Activated CD8-positive, alpha-beta T cell treated with anti-CD3 and anti-CD28 coated beads, Interleukin-2, amount 10 ng/mL, durations not matched to agents 7 days and 5 days (primary cell): ENCODE measurements at places on chromosomes 16 and 17.

- no peak overlapping the region for H3K4me3 ChIP-seq
- H3K27ac ChIP-seq: no peak overlapping the region
- DNase-seq: no peak
- peaks cover 31% of the 10 kb centered on the region for H3K27me3 ChIP-seq
- H3K4me1 ChIP-seq: no peaks in the 10 kb centered on the region
Observed at GRCh38 chr17:62715882-62716390, 88.5 kb downstream of the MRC2 start.

DNA sequence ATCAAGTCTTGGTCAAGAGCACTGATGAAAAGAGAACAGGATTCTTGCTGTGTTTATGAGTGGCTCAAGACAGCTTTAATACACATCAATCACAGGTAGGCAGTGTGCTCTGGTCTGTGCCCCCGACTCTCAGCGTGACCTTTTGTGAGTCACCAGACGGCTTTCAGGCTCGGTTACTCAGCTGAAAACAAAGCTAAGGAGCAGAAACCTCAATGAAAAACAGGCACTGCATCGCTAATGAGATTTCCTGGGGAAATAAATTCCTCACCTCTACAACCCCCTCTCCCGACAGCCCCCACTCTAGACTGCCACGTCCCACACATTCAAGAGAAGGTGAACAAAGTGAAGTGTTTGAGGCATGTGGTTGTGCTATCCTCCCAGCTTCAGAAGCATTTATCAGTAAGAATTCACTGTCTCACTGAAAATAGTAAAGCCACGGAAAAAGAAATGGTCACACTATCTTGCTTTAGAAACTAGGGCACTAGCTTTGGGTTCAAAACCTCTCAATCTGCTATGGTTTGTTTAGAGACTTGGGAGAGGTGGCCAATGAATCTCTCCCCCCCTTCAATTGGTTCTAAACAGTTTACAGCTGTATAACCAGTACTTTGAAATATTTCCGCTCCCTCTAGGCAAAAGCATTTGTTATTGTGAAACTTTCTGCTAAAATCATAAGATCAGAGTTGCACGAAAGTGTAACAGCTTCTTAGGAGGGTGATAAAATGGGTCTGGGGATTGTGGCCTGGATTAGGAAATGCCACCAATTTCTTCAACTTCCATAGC lies 199.5 kb upstream of the PMFBP1 start:
- no peak for DNase-seq
- no peak overlapping the region for H3K27ac ChIP-seq
- H3K36me3 ChIP-seq: peaks cover 2% of the 10 kb centered on the region
- H3K4me1 ChIP-seq: no peaks in the 10 kb centered on the region
- no peak overlapping the region for H3K4me3 ChIP-seq

DNA sequence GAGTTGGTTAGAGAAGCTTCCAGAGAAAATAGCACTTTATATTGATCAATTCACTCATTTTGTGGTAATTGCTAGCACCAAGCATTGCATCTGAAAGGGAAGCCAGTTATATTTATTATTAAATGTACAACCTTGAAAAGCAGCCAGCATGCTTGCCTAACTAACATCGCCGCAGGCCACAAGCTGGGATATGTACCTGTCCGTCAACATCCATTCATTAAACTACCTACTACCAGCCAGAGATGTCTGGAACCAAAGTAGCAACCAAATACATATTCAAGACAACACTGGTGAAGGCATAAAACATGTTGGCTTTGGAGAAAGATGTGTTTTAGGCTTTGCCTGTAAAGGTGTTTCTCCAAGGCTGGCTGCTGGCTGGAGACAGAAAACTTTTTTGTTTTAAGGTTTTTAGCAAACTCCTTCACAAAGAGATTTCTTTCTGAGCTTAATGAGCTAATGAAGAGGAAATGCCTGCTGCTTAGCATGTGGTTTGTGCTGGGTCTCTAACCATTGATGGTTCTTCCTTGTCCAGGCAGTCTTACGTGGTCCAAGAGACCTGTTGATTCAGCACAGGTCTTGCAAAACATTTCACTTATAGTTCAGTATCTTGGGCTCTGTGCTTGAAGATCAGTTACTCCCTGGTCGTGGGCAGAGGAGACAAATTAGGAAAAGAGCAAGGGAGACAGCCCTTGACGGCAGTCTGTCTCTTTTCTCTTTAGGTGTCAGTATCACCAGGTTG lies 3.1 kb downstream of the ITPRIPL2 start:
- DNase-seq: no peak
- H3K4me1 ChIP-seq: peaks cover 30% of the 10 kb centered on the region
- no peak overlapping the region for H3K4me3 ChIP-seq

GRCh38 chr17:33106525-33107165 lies 115.0 kb downstream of the SPACA3 start:
- no peak for DNase-seq
- no peak overlapping the region for H3K27ac ChIP-seq

DNA sequence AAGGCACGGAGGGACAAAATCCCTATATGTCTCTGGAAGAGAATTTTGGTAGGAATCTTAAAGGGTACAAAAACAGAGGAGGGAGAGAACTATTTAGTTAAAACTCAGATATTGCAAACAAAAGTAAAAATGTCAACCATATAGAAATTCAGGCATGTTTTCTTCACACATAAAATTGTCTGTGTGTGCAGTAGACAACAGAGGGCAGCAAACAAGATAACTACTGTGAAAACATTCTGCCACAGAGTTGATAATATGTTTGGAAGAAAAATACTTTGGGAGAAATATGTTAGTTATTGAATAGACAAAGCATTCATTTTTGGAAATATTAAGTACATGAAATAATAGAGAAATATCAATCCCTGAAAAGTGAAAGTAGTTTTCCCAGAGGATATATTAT lies 56.2 kb downstream of the SNX11 start:
- no peaks in the 10 kb centered on the region for H3K27me3 ChIP-seq
- DNase-seq: no peak
- H3K36me3 ChIP-seq: peaks cover 29% of the 10 kb centered on the region
- peaks cover 9% of the 10 kb centered on the region for H3K4me1 ChIP-seq

DNA sequence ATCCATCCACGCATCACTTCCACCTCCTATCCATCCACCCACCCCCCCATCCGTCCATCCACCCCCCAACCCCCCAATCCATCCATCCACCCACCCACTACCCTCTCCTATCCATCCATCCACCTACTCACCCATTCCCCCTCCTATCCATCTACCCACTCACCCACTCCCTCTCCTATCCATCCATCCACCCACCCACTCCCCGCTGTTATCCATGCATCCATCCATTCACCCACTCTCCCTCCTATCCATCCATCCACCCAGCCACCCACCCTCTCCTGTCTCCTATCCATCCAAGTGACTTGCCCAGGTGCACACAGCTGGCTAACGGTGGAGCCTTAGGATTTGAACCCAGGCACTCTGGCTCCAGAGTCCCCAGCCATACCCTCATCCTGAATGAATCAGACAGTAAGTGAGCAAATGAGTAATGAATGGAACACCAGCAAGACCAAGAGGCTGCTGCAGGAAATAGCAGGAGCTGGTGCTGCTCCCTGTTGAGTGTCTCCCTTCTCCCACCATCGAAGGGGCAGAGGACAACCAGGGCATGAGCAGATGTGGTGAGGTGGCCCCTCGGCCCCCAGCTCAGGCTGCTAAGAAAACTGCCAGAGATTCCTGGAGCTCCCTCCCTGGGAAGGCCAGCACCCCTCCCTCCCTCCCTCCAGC lies 62.5 kb downstream of the LITAF start:
- no peaks in the 10 kb centered on the region for H3K36me3 ChIP-seq
- no peaks in the 10 kb centered on the region for H3K27me3 ChIP-seq
- no peak for DNase-seq

DNA sequence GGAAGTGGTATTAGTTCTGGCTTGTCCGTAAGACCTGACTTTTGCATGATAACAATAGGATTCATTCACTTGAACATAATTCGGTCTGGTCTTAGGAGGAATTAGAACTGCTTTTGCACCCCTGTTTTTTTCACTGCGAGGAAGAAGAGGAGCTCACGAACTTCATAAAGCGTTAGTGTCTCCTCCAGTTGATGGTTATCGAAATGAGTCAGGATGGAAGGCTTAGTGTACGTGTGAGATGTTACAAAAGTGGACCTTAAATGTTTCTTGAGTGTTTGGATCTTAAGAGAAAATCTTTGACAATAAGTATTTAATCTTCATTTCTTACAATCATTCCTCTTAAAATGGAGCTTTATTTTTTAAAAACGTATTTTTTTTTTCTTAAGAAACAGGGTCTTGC lies 52.8 kb downstream of the USP10 start:
- no peaks in the 10 kb centered on the region for H3K27me3 ChIP-seq
- H3K36me3 ChIP-seq: peaks cover 13% of the 10 kb centered on the region
- no peak overlapping the region for H3K27ac ChIP-seq
- no peak for DNase-seq

DNA sequence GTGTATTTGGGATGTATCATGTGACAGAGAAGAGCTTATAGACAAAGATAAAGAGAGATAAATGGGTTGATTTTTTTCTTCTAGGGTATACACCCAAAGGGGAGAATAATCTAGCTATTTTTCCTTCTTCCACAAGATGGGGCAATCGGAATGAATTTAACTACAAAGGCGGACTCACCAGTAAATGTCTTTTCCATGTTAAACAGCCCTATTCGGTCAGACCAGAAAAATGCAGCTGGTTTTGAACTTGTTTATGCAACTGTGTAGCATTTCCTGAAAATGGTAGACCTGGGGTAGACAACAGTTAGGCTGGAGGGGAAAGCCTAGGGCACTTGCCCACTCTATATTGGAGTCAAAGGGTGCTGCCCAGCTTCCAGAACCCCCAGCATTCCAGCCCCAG lies 477.1 kb downstream of the TOX3 start:
- H3K27me3 ChIP-seq: no peaks in the 10 kb centered on the region
- no peaks in the 10 kb centered on the region for H3K36me3 ChIP-seq
- no peak for DNase-seq
- H3K27ac ChIP-seq: no peak overlapping the region

DNA sequence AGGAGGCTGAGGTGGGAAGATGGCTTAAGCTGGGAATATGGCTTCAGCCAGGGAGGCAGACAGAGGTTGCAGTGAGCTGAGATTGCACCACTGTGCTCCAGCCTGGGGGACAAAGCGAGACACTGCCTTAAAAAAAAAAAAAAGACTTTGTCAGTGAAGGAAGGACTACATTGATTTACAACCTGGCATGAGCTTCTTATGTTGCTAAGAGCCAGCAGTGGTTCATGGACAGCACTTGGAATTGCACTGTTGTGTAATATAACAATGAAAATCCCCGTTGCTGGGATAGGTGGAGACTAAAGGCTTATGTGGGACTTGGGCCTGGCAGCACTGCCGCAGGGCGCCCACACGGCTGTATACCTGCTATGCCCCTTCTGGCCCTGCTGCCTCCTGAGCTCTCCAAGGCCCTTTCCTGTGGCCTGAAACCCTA lies 14.1 kb upstream of the SLC16A5 start:
- H3K4me3 ChIP-seq: no peak overlapping the region
- H3K36me3 ChIP-seq: no peaks in the 10 kb centered on the region
- peaks cover 20% of the 10 kb centered on the region for H3K4me1 ChIP-seq

- no peak overlapping the region for H3K4me3 ChIP-seq
- no peaks in the 10 kb centered on the region for H3K27me3 ChIP-seq
- no peak overlapping the region for H3K27ac ChIP-seq
Observed at GRCh38 chr16:1832838-1833454, 5.9 kb downstream of the FAHD1 start.

DNA sequence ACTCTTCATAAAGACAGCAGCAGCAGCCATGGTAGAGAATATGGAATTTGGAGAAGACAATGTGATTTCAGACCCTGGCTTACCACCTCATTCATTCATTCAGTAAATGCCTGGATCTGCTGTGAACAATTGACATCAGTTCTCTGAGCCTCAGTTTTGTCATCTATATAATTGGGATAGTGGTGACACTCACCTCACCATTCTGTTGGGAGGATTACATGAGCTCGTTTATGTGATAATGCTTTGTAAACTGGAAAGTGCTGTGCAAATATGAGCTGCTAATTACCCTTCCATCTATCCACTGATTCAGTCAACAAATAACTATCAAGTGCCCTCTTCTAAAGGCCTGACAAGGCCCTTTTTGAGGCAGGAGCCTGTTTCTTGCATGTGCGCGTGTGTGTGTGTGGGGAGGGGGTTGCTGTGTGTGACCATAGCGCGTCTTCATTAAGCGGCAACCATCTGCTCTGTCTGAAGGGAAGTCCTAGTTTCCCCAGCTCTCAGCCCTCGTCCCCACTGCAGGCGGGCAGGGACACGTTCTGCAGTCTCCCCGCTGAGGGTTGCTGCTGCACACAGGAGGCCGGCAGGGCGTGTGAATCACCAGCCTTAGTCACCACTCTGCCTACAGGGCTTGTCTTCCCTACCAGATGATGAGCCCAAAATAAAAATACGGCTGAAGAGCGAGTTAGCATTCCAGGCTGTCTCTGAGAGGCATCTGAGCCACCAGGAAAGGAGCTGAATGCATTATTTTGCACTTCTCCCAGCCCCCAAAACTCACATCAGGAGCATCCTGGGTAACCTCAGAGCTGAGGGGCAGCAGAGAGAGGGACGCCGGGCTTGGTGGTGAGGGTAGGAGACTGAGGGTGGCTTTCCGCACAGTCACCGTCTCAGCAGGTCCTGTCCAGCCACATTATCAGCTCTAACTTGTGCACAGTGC lies 19.9 kb downstream of the ARL4D start:
- no peaks in the 10 kb centered on the region for H3K4me1 ChIP-seq
- H3K36me3 ChIP-seq: no peaks in the 10 kb centered on the region
- no peak for DNase-seq
- no peak overlapping the region for H3K27ac ChIP-seq
- H3K27me3 ChIP-seq: peaks cover 28% of the 10 kb centered on the region

- H3K27me3 ChIP-seq: no peaks in the 10 kb centered on the region
- peaks cover 52% of the 10 kb centered on the region for H3K4me1 ChIP-seq
- H3K4me3 ChIP-seq: no peak overlapping the region
- no peak overlapping the region for H3K27ac ChIP-seq
Observed at GRCh38 chr16:4702466-4702808, 9.1 kb downstream of the NUDT16L1 start.

- H3K4me3 ChIP-seq: no peak overlapping the region
- no peaks in the 10 kb centered on the region for H3K4me1 ChIP-seq
- H3K27me3 ChIP-seq: peaks cover 3% of the 10 kb centered on the region
- no peak for DNase-seq
- no peaks in the 10 kb centered on the region for H3K36me3 ChIP-seq
- H3K27ac ChIP-seq: no peak overlapping the region
Observed at GRCh38 chr16:70589998-70590471, 56.3 kb upstream of the IL34 start.

- no peak overlapping the region for H3K4me3 ChIP-seq
- H3K36me3 ChIP-seq: no peaks in the 10 kb centered on the region
- H3K27ac ChIP-seq: no peak overlapping the region
- H3K27me3 ChIP-seq: peaks cover 47% of the 10 kb centered on the region
- DNase-seq: no peak
Observed at GRCh38 chr17:2852729-2853282, 56.6 kb downstream of the RAP1GAP2 start.

DNA sequence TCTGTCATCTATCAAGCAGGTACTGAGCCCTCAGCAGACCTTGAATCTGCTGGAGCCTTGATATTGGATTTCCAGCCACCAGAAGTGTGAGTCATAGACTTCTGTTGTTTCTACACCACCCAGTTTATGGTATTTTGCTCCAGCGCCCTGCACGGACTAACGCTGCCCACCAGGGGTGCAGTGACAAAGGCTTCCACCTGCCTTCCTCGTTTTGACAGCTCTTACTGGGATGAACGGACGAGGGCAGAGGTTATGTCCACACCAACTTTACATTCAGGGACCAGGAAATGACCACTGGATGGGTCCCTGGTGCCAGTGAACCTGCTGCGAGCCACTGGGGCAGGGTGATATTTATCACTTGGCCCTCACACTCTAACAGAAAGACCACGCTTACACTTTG lies 66.6 kb upstream of the CBX4 start:
- no peaks in the 10 kb centered on the region for H3K36me3 ChIP-seq
- no peak for DNase-seq
- H3K4me1 ChIP-seq: no peaks in the 10 kb centered on the region
- no peak overlapping the region for H3K27ac ChIP-seq
